ENCODE measurements at places on chromosomes 5 and 9. TPM values are rescaled to one million over a fixed set of nuclear protein-coding genes. Genes with fewer than 3 reads are reported as not detected.

The TMEM215 gene
- total RNA-seq: not detected

DNA sequence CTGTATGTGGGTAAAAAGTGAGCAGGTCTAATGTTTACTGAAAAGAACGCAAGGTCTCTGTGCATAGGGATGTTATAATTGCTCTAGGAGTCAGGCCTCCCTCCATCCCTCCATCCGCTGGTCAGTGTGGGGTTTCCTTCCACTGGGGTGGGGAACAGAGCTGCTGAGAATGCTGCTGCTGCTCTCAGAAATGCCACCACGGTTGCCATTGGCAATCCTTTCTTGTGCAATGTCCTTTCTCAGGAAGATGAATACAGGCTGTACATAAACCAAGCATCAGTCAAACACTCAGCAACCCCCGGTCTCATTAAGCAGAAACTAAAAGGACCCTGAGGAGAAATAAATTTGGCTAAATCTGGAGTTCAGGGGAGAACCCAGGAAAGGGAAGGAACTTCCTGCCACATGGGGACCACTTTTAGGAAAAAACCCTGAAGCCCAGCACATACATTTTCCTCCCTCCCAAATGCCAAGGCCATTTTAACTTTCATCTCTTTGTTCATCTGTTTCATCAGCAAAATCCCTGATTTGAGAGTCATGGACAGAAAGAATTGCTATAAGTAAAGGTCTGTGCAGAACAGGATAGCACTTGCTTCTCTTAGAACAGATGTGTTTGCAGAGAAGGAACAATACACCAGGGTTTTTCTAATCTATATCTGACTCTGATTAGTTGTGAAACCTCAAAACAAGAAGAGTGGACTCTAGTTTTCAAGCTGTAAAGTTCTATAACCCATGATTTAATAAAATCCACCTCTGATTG, 70.4 kb upstream of the SLC1A3 start:
- no peak for DNase-seq

DNA sequence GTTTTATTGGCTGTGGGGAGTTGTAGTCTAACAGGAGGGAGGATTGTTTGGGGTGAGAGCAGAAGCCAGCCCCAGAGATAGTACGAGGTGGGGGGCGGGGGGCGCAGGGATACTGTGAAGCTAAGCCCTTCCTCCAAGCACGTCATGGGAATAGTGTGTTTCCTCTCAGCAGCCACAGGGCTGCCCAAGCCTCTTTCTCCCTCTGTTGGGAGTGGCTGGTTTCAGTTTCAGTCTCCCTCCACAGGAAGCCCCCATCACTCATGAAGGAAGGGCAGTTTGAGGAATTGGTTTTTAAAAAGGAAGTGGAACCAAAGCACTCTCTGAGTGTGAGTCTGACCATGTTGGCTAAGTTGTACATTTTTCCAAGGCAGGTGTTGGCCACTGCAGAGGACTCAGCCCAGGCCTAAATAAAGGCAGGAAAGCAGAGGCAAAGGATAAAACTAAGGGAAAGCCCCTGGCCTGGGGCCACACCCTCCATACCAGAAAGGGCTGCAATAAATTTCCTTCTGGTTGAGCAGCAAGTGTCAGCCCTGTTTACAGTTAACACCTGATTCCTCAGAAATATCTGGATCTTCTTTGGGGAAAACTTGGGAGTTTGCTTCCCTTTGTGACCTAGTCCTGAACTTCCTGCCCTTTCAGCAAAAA, 3.2 kb downstream of the RAB24 start:
- DNase-seq: no peak

- DNase-seq: no peak
These were observed 31.0 kb upstream of the RXRA start for GRCh38 chr9:134295101-134295745.
